Placental pericyte (primary cell): ENCODE measurements at places on chromosomes 11 and 22. TPM values are rescaled to one million over a fixed set of nuclear protein-coding genes. Genes with fewer than 3 reads are reported as not detected.

Gene MUC6
- not detected in 2 replicates for total RNA-seq

Gene DCUN1D5
- 43.5 and 91.5 TPM in 2 replicates for total RNA-seq

Gene CLMP
- 267 and 619 TPM in 2 replicates for total RNA-seq

Gene GDPD4
- 0.44 TPM in 1 of 2 replicates, not detected in the other for total RNA-seq

Gene DEUP1
- not detected in 2 replicates for total RNA-seq

Gene ZNF74
- total RNA-seq: 9.6 and 12.0 TPM in 2 replicates

Gene NRIP3
- 6.1 and 43.1 TPM in 2 replicates for total RNA-seq

Gene SCGB1C1
- not detected in 2 replicates for total RNA-seq

Gene GLYAT
- not detected in 2 replicates for total RNA-seq

Gene SCUBE2
- 0.86 and 2.6 TPM in 2 replicates for total RNA-seq

Gene APOA4
- not detected in 2 replicates for total RNA-seq

Gene SOX10
- total RNA-seq: not detected in 2 replicates

Gene TTLL8
- total RNA-seq: not detected in 2 replicates

Gene ANO9
- total RNA-seq: not detected in 2 replicates

Gene OR10A4
- total RNA-seq: not detected in 2 replicates

Gene ELF5
- not detected in 2 replicates for total RNA-seq

Gene IL17REL
- not detected in 2 replicates for total RNA-seq

Gene CHADL
- 0.57 and 1.1 TPM in 2 replicates for total RNA-seq

Gene C22orf31
- not detected in 2 replicates for total RNA-seq

Gene RFPL3
- total RNA-seq: not detected in 2 replicates

Gene NFAM1
- total RNA-seq: not detected in 2 replicates
